ENCODE measurements at places on chromosomes 2 and 18.

DNA sequence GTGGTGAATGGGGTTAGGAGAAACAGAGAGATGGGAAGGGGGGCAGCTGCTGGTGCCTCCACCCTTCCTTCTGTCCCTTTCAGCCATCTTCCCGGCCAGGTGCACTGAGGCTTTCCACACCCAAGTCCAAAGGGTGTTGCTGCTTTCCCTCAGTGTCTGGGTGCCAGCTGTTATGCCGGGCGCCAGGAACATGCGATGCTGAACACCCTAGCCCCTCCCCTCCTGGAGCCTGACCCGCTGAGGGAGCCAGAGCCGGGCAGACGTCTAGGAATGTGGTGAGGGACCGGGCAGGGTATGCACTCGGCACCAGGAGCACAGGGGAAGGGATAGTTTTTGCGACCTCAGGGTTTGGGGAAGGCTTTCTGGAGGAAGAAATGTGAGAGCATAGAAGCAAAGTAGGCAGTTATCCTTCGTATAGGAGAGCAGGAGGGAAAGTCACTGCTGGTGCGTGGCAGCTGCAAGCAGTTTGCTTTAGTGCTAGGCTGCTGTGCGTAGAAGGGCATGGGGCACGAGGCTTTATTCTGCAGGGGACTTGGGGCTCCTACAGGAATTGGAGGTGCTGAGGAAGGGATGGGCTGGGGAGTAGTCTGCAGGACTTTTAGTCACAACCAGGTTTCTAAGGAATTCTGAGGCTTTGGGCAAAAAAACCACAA, 147.7 kb downstream of the TSN start:
- peak; percentile 15 for DNase-seq

DNA sequence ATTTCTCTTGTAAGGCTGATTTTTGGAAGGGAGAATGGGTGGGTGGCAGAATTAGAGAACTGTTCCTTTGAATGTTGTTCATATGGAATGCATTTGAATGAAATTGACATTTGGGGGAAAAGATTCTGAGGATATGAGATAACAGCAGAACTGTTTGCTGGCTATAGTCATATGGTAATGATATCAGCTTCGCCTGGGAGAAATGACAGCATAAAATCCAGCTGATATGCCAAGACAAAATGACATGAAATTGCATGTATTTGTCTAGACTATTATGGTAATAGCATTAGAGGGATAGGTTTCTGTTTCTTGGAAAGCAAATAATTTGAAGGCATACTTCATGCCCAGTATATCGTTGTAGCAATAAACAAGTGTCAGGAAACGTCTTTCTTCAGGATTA, 150.8 kb upstream of the SPATS2L start:
- no peak for DNase-seq

DNA sequence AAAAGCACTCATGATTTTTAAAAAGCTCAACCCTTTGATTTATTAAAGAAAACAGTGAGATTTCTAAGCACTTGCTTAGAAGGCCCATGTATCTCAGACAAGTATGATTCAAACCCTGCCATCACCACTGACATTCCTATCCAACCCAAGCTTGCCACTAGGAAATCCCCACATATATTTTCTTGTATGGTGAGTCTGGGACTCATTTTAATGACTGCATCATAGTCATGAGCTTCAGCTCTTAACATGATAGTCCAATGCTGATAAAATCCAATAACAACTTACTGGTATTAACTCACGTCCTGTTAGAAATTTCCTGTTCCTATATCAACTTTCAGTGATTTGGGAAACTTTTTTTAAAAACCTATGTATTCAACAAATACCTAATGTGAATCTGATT, 39.4 kb upstream of the NCKAP5 start:
- DNase-seq, result peak; percentile 72

DNA sequence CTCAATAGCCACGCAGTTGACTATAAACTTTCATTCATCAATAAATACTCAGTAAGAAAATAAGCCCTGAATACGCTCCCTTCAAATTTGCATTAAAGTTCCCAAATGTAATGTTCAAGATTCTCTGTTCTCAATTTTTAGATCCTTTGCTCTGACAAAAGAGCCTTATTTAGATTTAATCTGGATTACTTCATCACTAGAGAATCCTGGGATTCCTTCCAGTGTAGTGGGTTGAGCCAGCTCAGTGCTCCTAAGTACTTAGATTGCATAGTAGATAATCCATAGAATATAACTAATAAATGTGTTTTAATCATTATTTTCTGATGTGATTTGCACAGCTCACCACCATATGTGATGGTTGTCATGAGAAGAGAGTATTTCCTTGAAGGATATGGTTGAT, 1286.2 kb downstream of the SUCLG1 start:
- DNase-seq, result peak; percentile 45

- no peak for DNase-seq
These were observed 35.5 kb downstream of the CLASP1 start for GRCh38 chr2:121613774-121614173.

- DNase-seq, result no peak
These were observed 105.4 kb downstream of the KCNH7 start for GRCh38 chr2:162732946-162733698.

GRCh38 chr18:13207294-13207693, 11.3 kb upstream of the LDLRAD4 start:
- DNase-seq, result no peak

DNA sequence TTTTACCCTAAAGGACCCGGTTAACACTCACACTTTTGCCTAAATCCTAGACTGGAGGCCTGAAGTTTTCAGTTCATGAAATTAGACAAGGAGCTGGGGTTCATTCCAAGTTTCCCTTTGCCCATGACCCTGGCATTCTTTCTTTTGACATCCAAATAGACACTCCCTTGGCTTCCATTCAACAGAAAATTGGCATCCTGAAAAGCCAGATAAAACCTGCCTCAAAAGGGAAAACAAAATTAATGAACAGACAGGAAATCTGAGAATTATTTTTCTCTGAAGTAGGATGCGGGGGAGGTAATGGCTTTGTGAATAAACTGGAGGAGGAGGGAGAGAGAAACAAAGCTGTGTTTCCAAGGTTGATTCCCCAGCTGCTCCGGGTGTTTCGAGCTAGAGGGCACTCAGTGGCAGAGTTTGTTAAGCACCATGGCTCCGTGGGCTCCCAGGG, 41.0 kb downstream of the SPP2 start:
- DNase-seq, result no peak

DNA sequence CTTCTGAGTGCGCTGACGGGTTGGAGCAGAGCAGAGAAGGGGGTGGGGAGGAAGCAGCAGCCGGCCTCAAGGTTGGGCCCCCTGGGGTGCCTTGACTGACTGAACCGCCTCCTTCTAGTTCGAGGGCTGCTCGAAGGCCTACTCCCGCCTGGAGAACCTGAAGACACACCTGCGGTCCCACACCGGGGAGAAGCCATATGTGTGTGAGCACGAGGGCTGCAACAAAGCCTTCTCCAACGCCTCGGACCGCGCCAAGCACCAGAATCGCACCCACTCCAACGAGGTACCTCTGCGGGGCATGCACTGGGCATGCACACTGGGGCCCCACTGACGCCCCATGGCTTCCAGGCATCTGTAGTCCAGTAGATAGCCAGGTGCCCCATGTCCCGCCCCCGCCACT, 246.9 kb downstream of the GLI2 start:
- DNase-seq, result no peak

- DNase-seq, result peak; percentile 65
These were observed 6.7 kb upstream of the SDC1 start for GRCh38 chr2:20231598-20232026.

DNA sequence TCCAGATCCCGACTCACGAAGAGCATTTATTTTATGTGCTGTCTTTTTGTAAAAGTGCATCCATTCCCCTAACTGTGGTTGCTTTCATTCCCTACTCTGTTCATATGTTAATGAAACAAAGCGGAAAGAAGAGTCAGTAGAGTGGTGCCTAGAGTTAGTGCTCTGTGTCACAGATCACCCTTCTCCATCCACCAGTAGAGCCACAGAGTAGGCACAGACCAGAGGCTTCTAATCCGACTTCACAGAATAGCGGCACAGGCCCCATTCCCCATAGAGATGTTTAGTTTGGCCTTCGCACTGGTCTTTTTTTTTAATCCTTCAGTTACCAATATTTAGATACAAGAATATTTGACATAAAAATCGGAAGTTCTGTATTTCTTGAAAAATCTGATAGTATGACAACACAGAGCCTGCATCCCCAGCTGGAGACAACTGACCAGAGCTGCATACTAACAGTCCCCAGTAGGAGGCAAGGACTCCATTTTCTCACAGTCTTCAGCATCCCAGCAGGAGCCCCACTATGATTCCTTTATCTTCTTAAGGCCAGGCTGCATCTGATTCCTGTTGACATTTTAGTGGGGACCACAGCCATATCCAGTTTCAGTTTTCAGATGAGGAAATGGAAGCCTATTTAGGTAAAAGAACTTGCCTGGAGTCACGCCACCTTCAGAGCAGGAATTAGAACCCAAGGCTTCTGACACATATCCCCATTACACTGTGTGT, 7.0 kb downstream of the G6PC2 start:
- DNase-seq, result no peak

GRCh38 chr2:101830146-101830545, 132.6 kb downstream of the MAP4K4 start:
- no peak for DNase-seq

DNA sequence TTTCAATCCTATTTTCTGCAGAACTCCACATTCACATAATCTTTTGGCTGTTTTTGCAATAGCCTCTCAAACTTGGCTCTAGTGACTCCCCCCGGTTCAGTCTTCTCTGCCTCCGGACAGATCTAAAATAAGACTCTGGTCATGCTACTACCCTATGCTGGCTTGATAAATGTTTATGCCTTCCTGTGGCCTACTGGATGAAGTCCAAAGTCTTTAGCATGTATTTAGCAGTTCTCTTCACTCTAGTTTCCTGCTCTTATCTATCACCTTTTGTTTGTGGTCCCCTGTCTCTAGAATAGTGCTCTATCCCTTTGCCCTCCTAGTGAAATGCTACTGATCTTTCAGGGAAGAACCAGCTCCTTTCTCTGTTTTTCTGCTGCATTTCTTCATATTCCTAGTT, 14.4 kb downstream of the ADCYAP1 start:
- no peak for DNase-seq

DNA sequence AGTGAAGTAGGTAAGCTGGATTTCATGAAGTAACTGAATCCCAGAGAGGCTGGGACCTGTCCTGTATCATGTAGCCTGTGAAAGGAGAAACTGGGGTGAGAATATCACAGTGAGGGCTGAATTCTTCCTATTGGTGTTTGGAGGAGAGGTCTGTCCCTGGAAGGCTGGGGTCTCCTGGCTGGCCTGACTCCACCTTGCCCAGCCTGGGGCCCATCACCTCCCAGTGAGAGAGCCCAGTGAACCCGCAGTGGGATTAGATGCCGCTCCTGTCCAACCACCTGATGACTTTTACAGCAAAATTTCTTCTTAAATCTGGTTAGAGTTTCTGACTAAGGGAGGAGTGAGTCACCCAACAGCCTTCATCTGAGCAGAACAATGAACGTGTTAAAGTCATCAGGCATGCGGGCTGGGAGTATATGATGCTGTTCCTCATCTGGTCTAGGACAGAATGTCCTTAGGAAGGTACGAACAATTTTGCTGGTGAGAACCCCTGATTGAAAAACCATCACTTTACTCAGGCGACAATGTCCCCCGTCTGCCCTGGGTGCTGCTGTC, 152.9 kb downstream of the LPIN1 start:
- peak; percentile 57 for DNase-seq

- no peak for DNase-seq
These were observed 546.9 kb upstream of the PKDCC start for GRCh38 chr2:41500895-41501294.

DNA sequence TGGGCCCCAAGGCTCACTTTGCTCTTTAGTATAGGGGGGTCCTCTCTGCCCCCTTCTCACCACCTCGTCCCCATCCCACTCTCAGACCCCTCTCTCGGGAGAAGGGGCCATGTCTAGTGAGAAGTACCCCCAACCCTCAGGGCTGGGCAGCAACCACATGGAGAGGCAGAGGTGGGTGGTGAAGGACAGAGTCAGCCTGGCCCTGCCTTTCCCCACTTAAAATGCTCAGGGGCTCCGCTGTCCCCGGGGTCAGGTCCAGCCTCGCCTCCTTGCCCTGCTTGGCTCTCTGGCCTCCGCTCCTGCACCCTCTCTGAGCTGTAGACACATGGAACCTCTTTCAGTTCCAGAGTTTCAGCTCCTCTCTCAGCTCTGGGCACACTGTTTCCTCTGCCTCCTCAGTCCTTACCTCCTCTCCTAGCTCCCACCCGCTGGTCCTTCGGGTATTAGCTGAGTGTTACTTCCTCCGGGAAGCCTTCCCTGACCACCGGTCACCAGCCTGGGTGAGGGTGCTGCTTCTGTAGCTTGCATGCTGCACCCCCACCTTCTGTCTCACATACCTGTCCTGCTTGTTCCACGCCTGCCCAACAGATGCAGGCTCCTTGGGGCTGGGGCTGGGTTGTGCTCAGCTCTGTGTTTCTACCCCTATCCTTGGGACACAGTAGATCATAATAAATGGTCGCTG, 79.5 kb upstream of the OTOF start:
- no peak for DNase-seq

Data from fibroblast of upper back skin (primary cell).